Thoracic aorta (tissue), 2 donors: ENCODE measurements at places on chromosomes 3 and 15. TPM values are rescaled to one million over a fixed set of nuclear protein-coding genes. Genes with fewer than 3 reads are reported as not detected.

- no peak for DNase-seq
Measured at GRCh38 chr3:160049565-160049964, 60.9 kb downstream of the IL12A start.

DNA sequence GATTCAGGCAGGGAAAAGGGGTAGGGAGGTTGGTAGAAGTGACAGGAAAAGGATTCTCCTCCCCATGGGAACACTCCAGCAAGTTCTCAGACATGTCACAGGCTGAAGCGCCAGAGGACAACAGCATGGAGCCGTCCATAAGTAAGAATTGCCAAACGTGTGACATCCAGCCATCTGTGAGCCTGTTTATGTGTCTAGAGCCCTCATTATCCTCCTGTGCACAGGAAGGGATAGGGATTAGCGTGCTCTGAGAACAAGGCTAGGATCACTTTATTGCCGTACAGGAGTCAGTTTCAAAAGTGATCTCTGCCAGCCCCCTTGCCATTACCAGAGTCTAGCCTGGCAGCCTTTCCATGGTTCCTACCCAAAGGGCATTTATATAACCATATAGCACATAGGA lies 549.5 kb downstream of the NTRK3 start:
- no peak for DNase-seq

- no peak for DNase-seq
Measured at GRCh38 chr15:94843060-94843459, 611.7 kb downstream of the MCTP2 start.

The FBXO40 gene
- total RNA-seq: not detected

The HHLA2 gene
- total RNA-seq: not detected
